ENCODE measurements at places on chromosomes 5 and 9. TPM values are rescaled to one million over a fixed set of nuclear protein-coding genes. Genes with fewer than 3 reads are reported as not detected.
A peak's percentile ranks its signal among the peaks of the same experiment; 100 is the strongest.

- no peak for DNase-seq
Observed at GRCh38 chr9:83440641-83441040, 97.6 kb downstream of the FRMD3 start.

- DNase-seq, result peak; percentile 72
Observed at GRCh38 chr5:6598351-6598900, 34.4 kb downstream of the NSUN2 start.

DNA sequence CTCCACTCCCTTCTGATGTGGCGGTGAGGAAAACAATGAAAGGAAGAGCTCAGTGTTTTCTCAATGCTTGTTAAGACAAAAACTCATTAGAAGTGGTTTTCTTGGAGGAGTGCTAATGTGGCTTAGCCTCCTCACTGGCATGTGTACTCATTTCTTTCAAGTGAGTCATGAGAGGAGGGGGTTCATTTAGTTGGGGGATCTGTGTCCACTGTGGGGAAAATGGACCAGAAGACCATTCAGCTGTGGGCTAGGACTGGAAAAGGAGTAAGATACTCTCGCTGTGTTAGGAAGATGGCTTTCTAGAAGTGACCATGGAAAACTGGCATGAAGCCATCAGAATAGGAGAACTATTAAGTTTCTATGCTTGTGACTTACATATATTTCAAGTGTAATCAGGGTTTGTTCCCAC, 23.5 kb downstream of the KLF9 start:
- no peak for DNase-seq

HMCN2 gene
- 0.05 TPM for total RNA-seq
